ENCODE measurements at places on chromosomes 7 and 10. TPM values are rescaled to one million over a fixed set of nuclear protein-coding genes. Genes with fewer than 3 reads are reported as not detected.

Gene SH2D4B
- not detected for polyA plus RNA-seq

Gene INA
- 6.6 TPM for polyA plus RNA-seq

GRCh38 chr7:40753455-40753854 lies 618.6 kb downstream of the SUGCT start:
- no peak for DNase-seq

DNA sequence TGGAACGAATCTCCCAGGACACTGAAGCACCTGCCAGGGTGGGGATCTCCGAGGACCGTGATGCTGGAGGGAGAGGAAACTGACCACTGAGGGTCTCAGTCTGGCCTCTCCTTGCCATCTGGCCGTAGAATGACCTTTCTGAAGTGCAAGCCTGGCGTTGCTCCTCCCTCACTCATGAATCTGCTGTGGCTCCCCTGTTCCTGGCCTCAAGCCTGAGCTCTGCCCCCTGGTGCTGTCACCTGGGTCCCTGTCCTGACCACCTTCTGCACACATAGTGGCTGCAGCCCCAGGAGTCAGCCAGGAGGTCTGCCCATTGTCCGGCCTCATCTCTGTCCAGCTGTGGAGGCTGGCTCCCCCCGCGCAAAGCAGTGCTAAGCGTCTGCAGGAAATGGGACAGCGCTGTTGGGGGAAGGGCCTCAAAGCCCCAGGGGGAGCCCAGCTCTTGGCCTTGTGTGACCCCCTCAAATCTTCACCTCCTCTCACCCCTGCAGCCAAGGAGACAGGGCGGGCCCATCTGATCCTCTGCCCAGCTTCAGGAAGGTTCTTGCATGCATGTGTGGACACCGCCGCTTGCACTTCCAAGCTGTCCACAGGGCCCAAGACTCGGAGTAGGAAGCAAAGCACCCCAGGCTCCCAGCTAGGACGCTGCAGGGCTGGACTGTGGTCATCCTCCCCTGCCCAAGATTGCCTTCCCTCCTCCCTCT lies 65.7 kb downstream of the MYL10 start:
- DNase-seq = no peak

GRCh38 chr10:102645388-102645740 lies 1.1 kb downstream of the TRIM8 start:
- DNase-seq = no peak

DNA sequence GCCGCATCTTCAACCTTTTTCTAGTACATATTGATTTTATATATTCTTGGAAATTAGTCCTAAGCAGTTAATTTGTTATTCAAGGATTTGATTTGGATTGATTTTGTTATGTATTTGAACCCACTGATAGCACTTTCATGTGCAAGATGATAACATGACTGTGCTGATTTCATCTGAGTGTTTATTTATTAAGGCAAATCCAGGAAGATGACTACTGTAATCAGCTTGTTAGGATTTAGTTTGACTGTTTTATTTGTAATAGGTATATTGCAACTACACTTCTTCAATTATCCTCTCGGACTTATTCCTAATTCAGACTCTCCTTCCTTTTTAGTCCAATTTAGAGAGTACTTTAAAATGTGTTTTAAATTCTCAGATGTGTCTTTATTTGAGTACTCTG lies 75.1 kb upstream of the PRKG1 start:
- DNase-seq = no peak

- DNase-seq = no peak
Measured at GRCh38 chr7:37048674-37049073, 324.4 kb upstream of the AOAH start.

DNA sequence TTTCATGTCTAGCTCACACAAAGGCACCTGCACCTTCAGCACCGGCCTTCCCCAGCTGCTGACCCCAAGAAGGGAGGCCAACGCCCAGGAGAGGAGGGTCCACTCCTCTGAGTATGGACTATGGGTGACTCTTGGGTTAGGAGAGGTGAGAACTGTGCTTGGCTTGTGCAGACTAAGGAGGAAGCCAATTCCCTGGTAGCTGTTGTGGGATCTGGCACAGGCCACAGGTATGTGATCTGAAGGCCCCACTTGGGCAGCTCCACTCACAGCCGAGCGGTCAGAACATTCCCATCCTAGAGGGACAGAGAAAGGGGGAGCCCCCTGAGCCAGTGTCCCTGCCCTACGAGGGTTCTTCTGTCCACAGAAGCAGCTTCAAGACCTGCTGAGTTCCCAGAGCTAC lies 52.8 kb upstream of the FIGNL1 start:
- no peak for DNase-seq

DNA sequence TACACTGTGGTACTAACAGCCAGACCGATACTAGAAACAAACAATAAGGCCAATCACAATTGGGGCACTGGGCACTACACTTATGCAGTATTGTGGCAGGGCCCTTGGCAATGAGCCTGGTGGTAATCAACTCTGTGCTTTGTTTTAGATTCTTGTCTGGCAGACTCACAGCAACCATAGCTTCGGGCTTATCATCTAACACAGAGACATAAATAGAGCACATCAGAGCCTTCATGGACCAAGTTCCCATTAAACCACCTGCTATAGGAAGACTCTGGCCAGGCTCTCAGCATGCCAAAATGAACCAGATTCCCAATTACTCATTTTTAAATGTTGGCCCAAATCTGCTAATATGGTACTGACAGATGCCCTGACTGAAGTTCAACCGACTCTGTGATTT lies 218.6 kb downstream of the DGKI start:
- DNase-seq = no peak

Gene ZNF425
- polyA plus RNA-seq = 1.8 TPM

GRCh38 chr7:35365523-35365922 lies 111.6 kb upstream of the TBX20 start:
- DNase-seq = no peak

Gene AKR1C4
- not detected for polyA plus RNA-seq

- DNase-seq = no peak
Measured at GRCh38 chr7:144407266-144407931, 3.9 kb upstream of the NOBOX start.

Gene MEIG1
- 0.21 TPM for polyA plus RNA-seq

Gene C10orf67
- polyA plus RNA-seq = 0.14 TPM

GRCh38 chr7:120462991-120463390 lies 190.0 kb downstream of the KCND2 start:
- no peak for DNase-seq

- DNase-seq = no peak
Measured at GRCh38 chr7:122260336-122260735, 44.2 kb downstream of the FEZF1 start.

Gene DMBT1
- not detected for polyA plus RNA-seq

GRCh38 chr7:108104324-108104723 lies 25.8 kb downstream of the LAMB4 start:
- DNase-seq = no peak

- no peak for DNase-seq
Measured at GRCh38 chr7:11667810-11668185, 164.2 kb downstream of the THSD7A start.

GRCh38 chr7:75869776-75870379 lies 9.0 kb upstream of the RHBDD2 start:
- DNase-seq = no peak

- no peak for DNase-seq
Measured at GRCh38 chr10:72316386-72316700, 38.4 kb downstream of the DNAJB12 start.

GRCh38 chr7:132430861-132431822 lies 145.1 kb downstream of the PLXNA4 start:
- DNase-seq = peak; percentile 43

DNA sequence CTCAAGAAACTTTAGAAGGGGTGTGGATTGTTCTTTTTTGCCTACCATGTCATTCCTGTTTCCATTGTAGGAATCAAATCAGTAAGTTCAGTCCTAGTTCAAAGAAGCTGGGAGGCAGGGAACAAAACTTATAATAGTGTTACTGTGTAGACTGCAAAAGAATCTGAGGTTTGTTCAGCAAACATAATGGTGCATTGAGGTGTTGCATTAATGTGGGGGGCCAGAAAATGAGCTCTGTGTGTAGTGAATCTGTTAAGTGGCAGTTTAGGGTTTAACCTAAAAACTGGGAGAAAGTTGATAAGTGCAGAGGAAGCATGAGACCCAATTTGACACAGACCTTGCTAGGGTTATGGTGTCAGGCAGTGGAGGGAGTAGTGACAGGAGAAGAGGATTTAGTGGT lies 197.7 kb downstream of the SUGCT start:
- DNase-seq = no peak

Gene ITGB1
- polyA plus RNA-seq = 2,796 TPM

Gene LIPK
- polyA plus RNA-seq = not detected

Gene IL15RA
- polyA plus RNA-seq = 4.4 TPM

- DNase-seq = no peak
Measured at GRCh38 chr10:108561649-108562048, 1361.7 kb downstream of the XPNPEP1 start.

GRCh38 chr7:126578338-126578737 lies 674.4 kb downstream of the GRM8 start:
- DNase-seq = no peak

DNA sequence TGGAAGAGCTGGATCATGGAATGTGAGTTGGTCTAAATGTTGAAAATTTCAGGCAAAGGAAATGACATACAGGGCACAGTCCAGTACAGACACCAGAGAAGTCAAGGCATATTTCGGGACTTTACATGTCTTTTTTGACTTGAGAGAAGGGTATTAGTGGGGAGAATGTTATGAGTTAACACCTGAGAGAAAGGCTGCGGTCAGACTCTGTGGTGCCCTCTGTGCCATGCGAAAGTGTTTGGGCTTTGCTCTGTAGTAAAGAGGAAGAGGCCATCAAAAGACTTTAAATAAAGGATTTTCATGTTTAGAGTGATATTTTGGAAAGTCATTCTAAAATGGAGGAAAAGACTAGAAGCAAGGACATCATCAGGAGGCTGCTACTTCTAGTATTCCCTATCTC lies 607.4 kb downstream of the CCSER2 start:
- no peak for DNase-seq

DNA sequence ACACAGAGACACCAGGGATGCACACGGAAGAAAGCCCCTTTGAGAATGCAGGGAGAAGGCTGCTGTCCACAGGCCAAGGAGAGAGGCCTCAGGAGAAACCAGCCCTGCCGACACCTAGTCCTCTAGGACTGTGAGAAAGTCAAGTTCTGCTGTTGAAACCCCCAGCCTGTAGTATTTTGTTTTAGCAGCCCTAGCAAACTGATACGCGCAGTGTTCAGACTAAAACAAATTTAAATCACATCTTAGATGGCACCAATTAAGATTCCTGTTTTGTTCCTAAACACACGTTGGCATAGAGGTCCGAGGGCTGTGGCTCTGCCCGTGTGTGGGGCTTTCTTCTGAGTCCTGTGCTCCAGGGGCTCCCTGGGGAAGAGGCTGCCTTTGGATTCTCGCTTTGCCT lies 21.7 kb downstream of the LMTK2 start:
- no peak for DNase-seq

- DNase-seq = no peak
Measured at GRCh38 chr7:137848095-137848494, 1.3 kb upstream of the DGKI start.

Gene ZPBP
- not detected for polyA plus RNA-seq

DNA sequence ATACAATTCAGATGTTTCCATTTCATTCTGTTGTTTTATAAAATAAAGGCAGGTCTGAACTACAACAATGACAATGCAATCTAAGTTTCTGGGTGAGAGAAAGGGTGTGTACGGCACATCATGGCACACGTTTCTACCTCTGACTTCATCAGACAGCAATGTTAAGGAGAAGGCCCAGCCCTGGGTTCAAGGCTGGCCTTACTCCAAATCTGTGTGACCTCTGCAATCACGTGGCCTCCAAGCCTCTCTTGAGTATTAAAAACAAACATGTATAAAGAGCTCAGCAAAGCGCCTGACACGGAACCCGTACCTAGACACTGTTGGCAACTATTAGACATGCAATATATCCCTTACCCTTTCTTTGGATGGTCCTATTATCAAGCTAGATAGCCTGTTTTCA lies 114.1 kb downstream of the LARP4B start:
- DNase-seq = no peak

DNA sequence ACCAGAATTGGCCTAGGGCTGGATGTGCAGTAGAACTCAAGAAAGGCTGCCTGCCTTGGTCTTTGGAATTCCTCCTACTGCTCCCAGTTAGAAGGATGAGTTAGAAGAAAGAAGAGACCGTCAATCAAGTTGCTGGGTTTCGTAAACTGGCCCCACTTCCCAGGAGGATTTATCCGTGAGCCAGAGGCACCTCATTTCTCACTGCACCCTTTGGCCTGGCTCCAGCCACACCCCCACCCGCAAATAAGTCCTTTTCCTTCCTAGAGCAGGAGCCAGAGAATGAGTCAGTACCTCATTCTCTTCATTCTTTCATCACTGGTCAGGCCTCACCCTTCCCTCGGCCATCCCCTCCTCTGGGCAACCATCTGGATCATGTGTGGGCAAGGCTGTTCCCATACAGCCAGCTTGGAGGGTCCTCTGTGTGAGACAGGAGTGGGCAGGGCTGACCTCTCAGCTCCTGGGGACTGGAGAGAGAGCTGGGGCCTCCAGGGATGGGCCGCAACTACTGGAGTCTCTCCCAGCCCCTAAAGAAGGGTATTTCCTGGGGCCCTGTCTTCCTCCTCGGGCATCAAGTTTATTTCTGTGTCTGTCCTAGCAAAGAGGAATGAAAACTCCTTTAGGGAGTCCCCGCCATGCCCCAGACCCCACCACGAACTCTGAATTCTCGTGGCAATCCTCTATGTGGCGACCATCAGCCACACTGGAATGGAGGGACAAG lies 87.2 kb upstream of the DUSP5 start:
- peak; percentile 93 for DNase-seq

DNA sequence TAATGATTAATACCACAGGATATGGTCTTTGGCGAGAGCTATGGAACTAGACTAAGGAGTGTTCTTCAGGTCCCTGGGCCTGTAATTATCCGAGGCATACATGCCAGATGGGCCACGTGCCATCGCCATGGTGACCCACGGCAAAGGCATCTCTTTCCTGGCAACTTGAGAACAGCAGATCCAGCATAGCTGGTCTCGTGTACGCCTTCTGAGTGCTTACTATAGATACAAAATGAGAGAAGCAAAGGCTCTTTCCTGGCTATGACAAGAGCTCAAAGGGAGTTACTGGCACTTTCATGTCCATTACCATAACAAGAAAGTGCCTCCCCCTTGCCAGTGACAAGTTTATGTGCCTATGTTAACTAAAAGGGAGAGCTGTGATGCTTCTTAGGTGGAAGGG lies 26.0 kb upstream of the GLI3 start:
- peak; percentile 15 for DNase-seq
